ENCODE measurements at places on chromosomes 12 and 14.
A peak's percentile ranks its signal among the peaks of the same experiment; 100 is the strongest.

DNA sequence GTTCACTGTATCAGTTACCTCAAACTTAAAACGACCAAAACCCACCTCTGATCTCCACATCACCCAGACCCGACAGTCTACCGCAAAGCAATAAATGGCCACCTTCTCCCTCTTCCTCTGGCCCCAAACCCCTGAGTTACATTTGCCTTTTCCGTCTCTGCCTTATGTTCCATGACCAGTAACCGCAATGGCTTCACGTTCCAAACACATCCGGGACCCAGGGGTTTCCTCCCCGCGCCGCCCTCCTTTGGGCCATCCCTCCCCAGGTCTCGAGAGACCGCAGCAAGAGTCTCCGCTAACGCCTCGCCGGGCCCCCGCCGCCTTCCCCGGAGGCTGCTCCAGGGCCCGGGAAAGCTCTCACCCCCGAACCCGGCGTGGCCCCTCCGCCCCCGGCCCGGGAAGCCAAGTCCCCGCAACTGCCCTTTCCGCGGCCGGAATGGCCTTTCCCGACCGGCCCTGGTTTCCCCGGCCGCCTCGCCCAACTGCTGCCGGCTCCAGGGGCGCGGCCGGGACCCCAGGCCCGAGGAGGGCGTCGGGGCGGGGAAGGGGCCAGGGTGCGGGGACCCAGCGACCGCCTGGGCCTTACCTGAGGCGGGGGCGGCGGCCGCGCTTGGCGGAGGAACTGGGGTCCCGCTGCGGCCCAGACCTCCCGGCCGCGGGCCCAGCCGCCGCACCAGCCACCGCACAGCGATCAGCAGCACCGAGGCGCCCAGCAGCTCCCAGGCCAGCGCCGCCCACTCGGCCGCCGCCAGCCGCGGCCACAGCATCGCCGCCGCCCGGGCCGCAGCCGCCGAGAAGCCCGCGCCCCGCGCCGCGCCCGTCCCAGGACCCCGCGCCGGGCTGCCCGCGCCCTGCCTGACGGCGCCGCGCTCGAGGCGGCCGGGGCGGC is at the start of gene ANKLE2:
Gene ANKLE2 (minus strand): TSS at position 801 of the 889 bp plus-strand sequence. CDS start 34 bp downstream, at position 767.
- H3K36me3 ChIP-seq = peaks cover 20% of the 10 kb centered on the region
- peak; percentile 71 for DNase-seq
- peak within 1 kb of the TSS; percentile 97 for H3K27ac ChIP-seq
- H3K4me3 ChIP-seq = peak within 1 kb of the TSS; percentile 99

GRCh38 chr12:81043979-81044740 is 33.7 kb upstream of the ACSS3 start:
- no peak overlapping the region for H3K4me3 ChIP-seq
- DNase-seq = no peak
- no peak overlapping the region for H3K27ac ChIP-seq
- no peaks in the 10 kb centered on the region for H3K4me1 ChIP-seq
- H3K36me3 ChIP-seq = no peaks in the 10 kb centered on the region

- H3K27ac ChIP-seq = no peak overlapping the region
- H3K4me1 ChIP-seq = peaks cover 52% of the 10 kb centered on the region
- peak overlapping the region; percentile 9 for H3K4me3 ChIP-seq
- peaks cover 19% of the 10 kb centered on the region for H3K36me3 ChIP-seq
- no peaks in the 10 kb centered on the region for H3K27me3 ChIP-seq
Observed at GRCh38 chr12:6773590-6774351, 1.5 kb downstream of the LAG3 start.

DNA sequence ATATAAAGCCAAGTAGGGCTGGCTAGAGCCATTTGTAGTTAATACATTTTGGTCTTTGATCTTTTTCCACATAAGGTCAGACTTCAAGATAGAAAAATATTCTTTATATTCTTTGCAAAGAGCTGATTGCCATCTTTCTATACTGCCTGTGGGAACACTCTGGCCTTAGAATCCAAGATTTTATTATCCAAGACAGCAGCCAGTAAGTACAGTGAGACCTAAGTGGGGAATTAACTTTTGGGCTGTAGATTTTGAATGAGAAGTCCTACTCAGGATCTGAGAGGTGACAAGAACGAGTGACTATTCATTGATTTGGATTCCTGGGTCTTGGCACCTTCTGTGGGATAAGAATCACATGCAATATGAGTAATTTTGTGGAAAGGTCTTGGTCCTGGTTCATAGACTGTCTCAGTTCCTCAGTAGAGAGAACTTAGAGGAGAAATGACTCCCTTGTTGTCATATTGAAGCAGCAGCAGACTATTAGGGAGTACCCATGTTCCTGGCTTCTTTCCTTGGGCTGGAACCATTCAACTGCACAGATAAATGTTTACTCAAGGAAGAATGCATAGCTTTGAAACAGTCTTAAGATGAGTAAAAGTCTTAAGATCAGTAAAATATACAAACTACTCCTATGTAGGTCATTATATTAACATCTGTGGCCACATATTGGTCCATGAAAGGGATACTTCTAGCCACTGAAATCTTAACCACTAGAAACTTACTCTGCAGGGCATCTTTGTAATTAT is 353.8 kb downstream of the RAD51B start:
- H3K27me3 ChIP-seq = no peaks in the 10 kb centered on the region
- no peak overlapping the region for H3K4me3 ChIP-seq
- no peaks in the 10 kb centered on the region for H3K36me3 ChIP-seq

Measured in suprapubic skin (tissue), 4 donors.